ENCODE measurements at places on chromosomes 7 and 10. TPM values are rescaled to one million over a fixed set of nuclear protein-coding genes. Genes with fewer than 3 reads are reported as not detected.

Gene CHRM2
- total RNA-seq, result 3.0 TPM

Gene CALHM1
- total RNA-seq, result not detected

Gene FAM53B
- total RNA-seq, result 17.4 TPM

Gene BAMBI
- 12.2 TPM for total RNA-seq

Gene AASS
- 34.3 TPM for total RNA-seq

Gene ODAD2
- total RNA-seq, result 0.26 TPM
